Kidney (tissue), 22 donors: ENCODE measurements at places on chromosomes 5 and 9.
A peak's percentile ranks its signal among the peaks of the same experiment; 100 is the strongest.

DNA sequence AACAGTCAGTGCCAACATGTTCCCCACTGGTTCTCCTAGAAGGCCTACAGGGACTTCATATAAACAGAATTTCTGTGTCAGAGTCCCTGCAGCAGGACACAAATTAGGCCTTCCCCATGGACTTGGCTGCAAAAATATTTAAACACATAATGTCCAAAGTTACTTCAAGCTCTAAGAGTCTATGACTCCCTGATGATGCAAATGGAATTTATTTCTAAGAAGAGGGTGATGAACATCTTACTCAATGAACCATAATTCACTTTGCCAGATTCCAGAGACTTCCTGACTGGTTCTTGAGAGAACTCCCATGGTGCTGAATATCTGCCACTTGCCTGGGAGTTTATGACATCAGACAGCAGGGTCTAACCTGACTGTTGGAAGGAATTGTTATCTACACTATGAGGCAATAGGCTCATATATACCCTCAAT is 32.7 kb upstream of the ADRA1B start:
- no peak overlapping the region for H3K27ac ChIP-seq
- no peak overlapping the region for H3K4me3 ChIP-seq
- DNase-seq: no peak
- no peaks in the 10 kb centered on the region for H3K27me3 ChIP-seq
- no peaks in the 10 kb centered on the region for H3K36me3 ChIP-seq

DNA sequence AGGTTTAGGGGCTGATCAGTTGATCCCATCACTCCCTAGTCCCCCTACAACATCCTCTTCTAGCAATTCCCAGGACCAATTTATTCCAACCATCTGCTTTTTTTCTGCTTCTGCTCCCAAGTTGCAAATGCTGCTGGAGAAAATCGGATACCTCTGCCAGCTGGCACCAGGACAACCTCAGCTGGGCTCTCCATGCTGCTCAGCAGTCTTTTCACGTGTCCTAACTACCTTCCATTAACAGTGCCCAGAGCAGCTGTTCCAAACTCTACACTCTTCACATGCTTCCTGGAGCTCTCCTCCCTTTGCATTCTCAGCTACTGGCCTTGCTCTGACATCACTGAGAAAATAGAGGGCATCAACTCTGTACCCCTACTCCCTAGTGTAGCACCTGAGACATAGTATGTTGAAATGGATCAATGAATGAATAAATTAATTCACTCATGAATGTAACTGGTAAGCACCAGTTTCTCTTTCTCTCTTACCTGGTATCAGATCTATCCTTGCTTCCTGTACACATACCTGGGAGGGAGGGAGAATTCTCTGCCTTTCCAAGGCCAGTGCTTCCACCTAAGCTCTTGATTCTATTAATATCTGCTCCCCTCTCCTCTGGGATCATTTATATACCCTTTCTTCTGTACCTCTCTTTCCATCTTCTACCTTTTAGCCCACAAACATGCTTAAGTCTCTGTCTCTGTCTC is 191.0 kb downstream of the RAB3C start:
- no peaks in the 10 kb centered on the region for H3K27me3 ChIP-seq
- H3K4me3 ChIP-seq: no peak overlapping the region
- H3K4me1 ChIP-seq: no peaks in the 10 kb centered on the region
- no peaks in the 10 kb centered on the region for H3K36me3 ChIP-seq

- peak overlapping the region; percentile 17 for H3K27ac ChIP-seq
- peaks cover 17% of the 10 kb centered on the region for H3K4me1 ChIP-seq
- no peaks in the 10 kb centered on the region for H3K27me3 ChIP-seq
- peaks cover 45% of the 10 kb centered on the region for H3K36me3 ChIP-seq
- peak; percentile 71 for DNase-seq
These were observed 41.3 kb downstream of the HABP4 start for GRCh38 chr9:96491079-96491879.

DNA sequence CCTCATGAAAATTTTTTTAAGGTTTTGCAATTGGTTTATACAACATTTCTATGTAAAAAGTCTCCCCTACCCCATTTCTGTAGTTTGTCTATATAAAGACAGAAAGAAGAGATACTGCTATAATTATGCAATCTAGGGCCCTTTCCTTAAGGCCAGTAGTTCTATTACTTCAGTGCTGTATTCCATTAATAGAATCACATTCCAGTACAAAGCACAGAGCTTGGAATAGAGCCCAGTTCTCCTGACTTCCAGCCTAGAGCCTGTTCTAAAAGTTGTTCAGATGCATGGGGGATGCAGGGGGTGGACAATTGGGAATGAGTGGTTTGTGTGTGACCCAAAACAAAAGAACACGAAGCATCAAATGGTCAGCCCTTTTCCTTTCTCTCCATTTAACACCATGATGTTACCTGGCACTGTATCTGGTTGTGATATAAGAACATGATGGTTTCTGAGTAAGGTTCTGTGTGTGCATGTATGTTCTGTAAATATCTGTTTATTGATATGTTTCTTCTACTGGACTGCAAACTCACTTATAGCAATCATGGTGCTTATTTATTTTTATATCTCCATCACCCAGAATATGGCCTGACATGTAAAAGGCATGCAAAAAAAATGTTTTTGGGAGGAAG is 8.2 kb upstream of the GRAMD2B start:
- peaks cover 15% of the 10 kb centered on the region for H3K4me1 ChIP-seq
- H3K27me3 ChIP-seq: no peaks in the 10 kb centered on the region
- H3K36me3 ChIP-seq: no peaks in the 10 kb centered on the region
- H3K27ac ChIP-seq: peak overlapping the region; percentile 32
- no peak for DNase-seq

- H3K4me1 ChIP-seq: peaks cover 2% of the 10 kb centered on the region
- no peak for DNase-seq
- H3K27me3 ChIP-seq: peaks cover 7% of the 10 kb centered on the region
- no peaks in the 10 kb centered on the region for H3K36me3 ChIP-seq
- H3K27ac ChIP-seq: peak overlapping the region; percentile 90
These were observed 3.3 kb downstream of the DOCK8 start for GRCh38 chr9:217950-218349.

- no peak overlapping the region for H3K4me3 ChIP-seq
- peaks cover 7% of the 10 kb centered on the region for H3K36me3 ChIP-seq
- DNase-seq: no peak
- no peak overlapping the region for H3K27ac ChIP-seq
These were observed 38.0 kb upstream of the PRDM12 start for GRCh38 chr9:130626249-130626996.

DNA sequence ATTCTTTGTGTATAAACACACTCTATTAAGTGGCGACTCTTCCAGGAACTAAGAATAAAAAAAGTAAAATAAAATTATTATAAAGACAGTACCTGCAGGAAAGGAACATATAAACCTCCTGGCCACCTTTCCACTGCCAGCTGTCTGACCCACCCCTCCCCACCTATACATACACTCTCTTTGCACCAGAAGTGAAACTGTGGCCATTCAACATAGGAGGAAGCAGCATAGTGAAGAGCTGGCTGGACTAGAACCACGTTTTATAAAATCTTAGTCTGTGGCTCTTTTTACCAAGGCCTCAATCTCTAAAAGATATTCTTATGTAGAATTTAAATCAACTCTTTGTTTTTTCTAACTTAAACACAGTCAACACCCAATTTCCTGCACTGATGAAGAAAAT is 289.6 kb downstream of the GABRB2 start:
- no peaks in the 10 kb centered on the region for H3K36me3 ChIP-seq
- no peak for DNase-seq
- no peak overlapping the region for H3K27ac ChIP-seq
- H3K4me1 ChIP-seq: no peaks in the 10 kb centered on the region

- no peak for DNase-seq
- no peaks in the 10 kb centered on the region for H3K4me1 ChIP-seq
- no peak overlapping the region for H3K27ac ChIP-seq
- H3K4me3 ChIP-seq: no peak overlapping the region
These were observed 332.4 kb upstream of the BRINP1 start for GRCh38 chr9:119701651-119702050.

GRCh38 chr5:149887622-149888183 is 56.9 kb downstream of the PDE6A start:
- H3K4me3 ChIP-seq: no peak overlapping the region
- no peak overlapping the region for H3K27ac ChIP-seq
- H3K36me3 ChIP-seq: no peaks in the 10 kb centered on the region

- no peaks in the 10 kb centered on the region for H3K27me3 ChIP-seq
- H3K27ac ChIP-seq: no peak overlapping the region
- no peak overlapping the region for H3K4me3 ChIP-seq
These were observed 6.1 kb upstream of the RCL1 start for GRCh38 chr9:4786599-4786998.

- H3K36me3 ChIP-seq: no peaks in the 10 kb centered on the region
- peak overlapping the region; percentile 96 for H3K4me3 ChIP-seq
- H3K27ac ChIP-seq: peak overlapping the region; percentile 60
- DNase-seq: peak; percentile 96
These were observed 111.9 kb downstream of the NR6A1 start for GRCh38 chr9:124659099-124659659.

- H3K36me3 ChIP-seq: no peaks in the 10 kb centered on the region
- no peak for DNase-seq
- no peak overlapping the region for H3K27ac ChIP-seq
- H3K27me3 ChIP-seq: no peaks in the 10 kb centered on the region
These were observed 10.6 kb upstream of the MARCHF3 start for GRCh38 chr5:127040796-127041520.

DNA sequence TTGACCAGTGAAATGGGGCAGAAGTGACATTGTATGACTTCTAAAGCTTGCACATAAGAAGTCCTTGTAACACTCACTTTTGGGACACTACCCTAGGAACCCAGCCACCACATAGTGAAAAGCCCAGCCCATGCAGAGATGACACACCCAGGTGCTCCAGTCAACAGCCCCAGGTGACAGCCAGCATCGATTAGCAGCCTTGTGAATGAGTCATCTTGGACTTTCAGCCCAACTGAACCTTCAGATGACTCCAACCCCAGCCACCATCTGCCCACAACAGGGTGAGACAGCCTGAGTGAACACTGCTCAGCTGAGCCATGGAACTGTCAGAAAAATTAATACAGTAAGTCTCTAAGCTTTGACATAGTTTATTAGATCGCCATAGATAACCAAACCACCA is 458.6 kb downstream of the ZSWIM6 start:
- DNase-seq: no peak
- no peaks in the 10 kb centered on the region for H3K36me3 ChIP-seq
- no peaks in the 10 kb centered on the region for H3K4me1 ChIP-seq
- no peak overlapping the region for H3K4me3 ChIP-seq

DNA sequence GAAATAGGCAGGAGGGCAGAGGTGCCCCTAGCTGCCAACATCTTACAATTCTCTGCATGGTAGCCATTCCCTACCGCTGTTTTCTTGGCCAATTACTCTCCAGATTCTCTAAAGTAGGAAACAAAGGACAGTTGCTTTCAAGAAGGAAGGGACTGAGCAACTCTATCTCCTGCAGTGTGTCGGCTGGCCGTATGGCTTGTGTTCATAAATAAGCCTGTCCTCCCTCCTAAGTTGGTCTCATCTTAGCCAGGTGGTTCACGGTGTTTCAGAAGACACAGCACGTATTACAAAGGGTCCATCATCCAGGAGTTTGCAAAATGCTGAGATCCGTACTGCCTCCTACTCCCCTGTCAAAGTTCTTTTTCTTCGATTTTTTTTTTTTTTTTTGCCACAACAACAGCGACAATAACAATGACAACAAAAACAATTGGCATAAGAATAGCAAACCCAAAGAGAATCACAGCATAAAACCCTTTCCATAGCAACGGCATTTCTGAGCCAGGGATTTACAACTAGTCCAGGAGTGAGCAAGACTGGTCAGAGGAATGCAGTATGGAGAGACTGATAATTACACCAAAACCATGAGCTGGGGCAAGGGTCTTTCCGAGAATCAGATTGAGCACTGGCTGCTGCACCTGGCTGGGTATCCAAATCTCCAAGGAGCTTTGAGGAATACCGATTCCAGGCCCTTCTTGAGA is 212.8 kb downstream of the SLIT3 start:
- no peak for DNase-seq
- H3K4me3 ChIP-seq: no peak overlapping the region
- H3K27me3 ChIP-seq: no peaks in the 10 kb centered on the region
- no peaks in the 10 kb centered on the region for H3K36me3 ChIP-seq
- H3K4me1 ChIP-seq: peaks cover 4% of the 10 kb centered on the region

DNA sequence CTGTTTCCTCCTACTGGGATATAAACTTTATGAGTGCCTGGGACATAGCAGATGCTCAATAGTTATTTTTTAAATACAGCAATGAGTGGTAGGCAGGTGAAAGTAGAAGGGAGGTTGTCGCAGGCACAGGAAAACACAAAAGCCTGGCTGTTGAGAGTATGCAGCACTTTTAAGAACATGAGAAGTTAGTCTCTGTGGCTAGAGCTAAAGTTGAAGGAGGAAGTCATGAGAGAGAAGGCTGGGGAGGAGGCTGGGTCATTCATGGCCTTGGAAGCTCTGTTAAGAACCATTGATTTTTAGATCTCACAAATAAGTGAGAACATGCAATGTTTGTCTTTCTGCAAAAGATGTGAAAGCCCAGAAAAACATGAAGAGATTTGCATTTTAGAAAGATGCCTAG is 126.7 kb downstream of the PRKACG start:
- H3K4me1 ChIP-seq: no peaks in the 10 kb centered on the region
- H3K27me3 ChIP-seq: no peaks in the 10 kb centered on the region
- no peak overlapping the region for H3K27ac ChIP-seq
- no peak overlapping the region for H3K4me3 ChIP-seq
- H3K36me3 ChIP-seq: no peaks in the 10 kb centered on the region
- DNase-seq: no peak

DNA sequence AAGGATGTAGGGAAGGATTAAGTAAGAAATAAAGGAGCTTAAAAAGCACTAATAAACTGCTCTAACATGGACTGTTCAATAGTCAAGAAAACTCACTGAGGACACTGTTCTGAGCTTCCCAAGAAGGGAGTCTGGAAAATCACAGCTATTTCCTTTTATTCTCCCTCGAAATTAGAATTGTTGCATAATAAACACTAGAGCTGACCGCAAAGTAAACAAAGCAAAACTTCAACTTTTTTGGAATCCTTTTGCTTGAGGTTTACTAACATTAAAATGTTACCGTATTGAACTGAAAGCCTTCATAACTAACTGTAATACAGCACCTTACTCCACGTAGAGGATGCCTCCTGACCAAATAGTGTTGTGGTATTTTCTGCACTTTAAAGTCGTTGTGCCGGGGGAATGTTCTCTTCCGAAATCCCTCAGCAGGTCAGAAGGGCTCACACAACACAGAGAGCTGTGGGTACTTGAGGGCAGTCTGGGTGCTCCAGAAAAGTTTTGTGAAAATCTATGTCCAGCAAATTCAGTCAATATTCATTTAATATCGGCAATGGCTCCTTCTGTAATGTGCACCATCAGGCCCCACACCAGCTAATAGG is 59.2 kb downstream of the TTLL11 start:
- H3K4me1 ChIP-seq: no peaks in the 10 kb centered on the region
- H3K27me3 ChIP-seq: no peaks in the 10 kb centered on the region
- H3K4me3 ChIP-seq: no peak overlapping the region
- DNase-seq: no peak

DNA sequence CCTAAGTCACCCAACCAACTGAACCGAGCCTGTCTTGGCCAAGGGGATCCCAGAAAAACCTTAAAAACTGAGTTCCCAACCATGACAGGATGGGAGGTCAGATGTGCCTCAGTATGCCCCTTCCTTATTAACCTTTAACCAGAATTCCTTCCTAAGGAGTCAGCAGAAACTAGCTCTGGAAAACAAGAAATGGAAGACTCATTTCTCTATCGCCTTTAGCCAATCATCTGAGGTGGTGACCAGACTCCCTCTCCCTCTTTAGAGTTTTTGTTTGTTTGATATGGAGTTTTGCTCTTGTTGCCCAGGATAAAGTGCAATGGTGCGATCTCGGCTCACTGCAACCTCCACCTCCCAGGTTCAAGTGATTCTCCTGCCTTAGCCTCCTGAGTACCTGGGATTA is 37.5 kb downstream of the SLC28A3 start:
- no peaks in the 10 kb centered on the region for H3K4me1 ChIP-seq
- DNase-seq: no peak
- H3K4me3 ChIP-seq: no peak overlapping the region
- no peaks in the 10 kb centered on the region for H3K36me3 ChIP-seq
- no peaks in the 10 kb centered on the region for H3K27me3 ChIP-seq
